Fibroblast of skin of left biceps (primary cell): ENCODE measurements at places on chromosomes 7 and 10.

DNA sequence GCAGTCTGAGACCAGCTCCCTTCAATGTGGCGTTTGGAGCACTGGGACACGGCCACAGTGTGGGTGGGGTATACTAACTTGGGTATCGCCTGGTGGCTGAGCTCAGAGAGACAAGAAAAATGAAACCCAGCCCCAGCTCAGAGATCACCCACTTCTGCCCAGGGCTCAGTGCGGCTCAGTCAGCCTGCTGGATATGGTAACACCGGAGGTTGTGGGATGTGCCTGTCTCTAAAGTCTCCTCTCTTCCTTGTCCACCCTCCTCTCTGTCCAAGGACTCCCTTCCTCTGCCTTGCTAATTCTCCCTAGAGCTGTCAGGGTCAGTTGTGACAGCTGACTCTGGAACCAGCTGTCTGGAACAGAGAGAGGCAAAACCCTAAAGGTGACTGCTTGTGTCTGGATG, 149.1 kb downstream of the PTPN20 start:
- DNase-seq: no peak

GRCh38 chr7:120740348-120740747, 117.6 kb downstream of the TSPAN12 start:
- no peak for DNase-seq

DNA sequence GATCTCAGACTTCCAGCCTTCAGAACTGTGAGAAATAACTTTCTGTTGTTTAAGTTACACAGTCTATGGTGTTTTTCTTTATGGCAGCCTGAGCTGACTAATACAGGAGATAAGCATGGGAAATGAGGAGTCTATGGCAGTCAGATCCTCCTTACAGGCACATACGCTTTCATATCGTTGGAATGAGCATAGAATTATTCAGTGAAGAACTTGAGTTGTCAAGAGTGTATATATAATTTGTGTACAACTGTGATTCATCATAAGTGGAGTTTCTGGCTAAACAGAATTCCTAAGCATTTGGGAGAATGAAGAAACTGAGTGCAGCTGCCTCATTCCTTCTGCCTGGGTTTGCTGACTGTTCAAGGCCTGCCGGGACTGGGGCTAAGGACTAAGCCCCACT, 516.7 kb downstream of the ADRA2A start:
- DNase-seq: no peak

GRCh38 chr7:11474902-11475585, 357.0 kb downstream of the THSD7A start:
- DNase-seq: no peak

GRCh38 chr7:19369182-19369581, 224.0 kb upstream of the FERD3L start:
- no peak for DNase-seq
